BJ (cell line): ENCODE measurements at places on chromosomes 6 and 20. TPM values are rescaled to one million over a fixed set of nuclear protein-coding genes. Genes with fewer than 3 reads are reported as not detected.

Gene PRDM1
- 4.6 and 5.2 TPM in 2 replicates for polyA plus RNA-seq

Gene SYCP2L
- 0.04 TPM in 1 of 2 replicates, not detected in the other for polyA plus RNA-seq

Gene ARMC2
- 2.4 and 3.6 TPM in 2 replicates for polyA plus RNA-seq

Gene CABLES2
- 3.6 and 4.8 TPM in 2 replicates for polyA plus RNA-seq

DNA sequence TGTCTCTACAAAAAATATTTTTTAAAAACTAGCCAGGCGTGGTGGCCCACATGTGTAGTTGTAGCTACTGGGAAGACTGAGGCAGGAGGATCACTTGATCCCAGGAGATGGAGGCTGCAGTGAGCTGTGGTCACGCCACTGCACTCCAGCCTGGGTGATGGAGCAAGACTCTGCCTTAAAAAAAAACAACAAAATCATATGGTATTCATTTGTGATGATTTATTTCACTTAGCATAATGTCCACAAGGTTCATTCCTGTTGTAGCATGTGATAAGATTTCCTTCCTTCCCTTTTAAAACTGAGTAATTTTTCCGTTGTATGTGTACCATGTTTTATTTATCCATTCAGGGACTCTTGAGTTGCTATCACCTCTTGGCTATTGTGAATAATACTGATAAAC is 26.2 kb downstream of the TMEM170B start:
- no peak for DNase-seq

DNA sequence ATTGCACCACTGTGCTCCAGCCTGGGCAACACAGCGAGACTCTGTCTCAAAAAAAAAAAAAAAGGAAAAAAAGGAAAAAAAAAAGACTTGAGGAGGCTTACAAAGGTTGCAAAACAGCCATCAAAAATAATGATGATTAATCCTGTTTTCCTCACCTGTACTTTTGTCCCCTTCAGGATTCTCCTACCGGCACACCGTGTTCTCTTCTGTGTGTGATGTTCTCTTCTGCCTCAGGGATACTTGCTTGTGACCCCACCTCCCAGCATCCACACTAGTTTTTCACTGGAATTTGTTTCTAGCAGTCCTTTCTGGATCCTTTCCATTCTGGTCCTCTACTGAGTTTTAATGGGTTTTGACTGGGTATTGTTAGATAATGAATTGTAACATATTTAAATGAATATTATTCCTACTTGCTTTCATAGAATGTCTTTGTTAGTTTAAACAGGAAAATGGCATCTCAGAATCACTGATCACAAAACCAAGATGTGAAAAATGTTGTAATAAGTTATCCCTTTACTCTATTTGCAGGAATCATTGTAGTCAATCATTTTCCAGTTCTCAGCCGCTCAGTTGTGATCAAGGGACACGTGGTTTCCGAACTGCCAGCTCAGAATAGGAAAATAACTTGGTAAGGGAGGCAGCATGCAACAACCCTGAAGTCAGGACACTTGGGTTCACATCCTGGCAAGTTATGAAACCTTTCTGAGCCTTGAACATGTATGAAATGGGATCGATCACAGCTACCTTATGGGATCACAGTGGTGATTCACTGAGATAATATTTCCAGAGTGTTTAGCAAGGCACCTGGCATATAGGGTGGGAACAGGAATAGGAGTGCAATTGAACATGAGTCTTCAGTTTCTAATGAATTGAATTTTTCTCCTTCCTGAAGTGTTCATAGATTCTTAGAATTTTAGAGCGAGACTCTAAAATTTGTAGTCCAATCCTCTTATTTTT is 8.5 kb downstream of the C6orf89 start:
- no peak for DNase-seq

DNA sequence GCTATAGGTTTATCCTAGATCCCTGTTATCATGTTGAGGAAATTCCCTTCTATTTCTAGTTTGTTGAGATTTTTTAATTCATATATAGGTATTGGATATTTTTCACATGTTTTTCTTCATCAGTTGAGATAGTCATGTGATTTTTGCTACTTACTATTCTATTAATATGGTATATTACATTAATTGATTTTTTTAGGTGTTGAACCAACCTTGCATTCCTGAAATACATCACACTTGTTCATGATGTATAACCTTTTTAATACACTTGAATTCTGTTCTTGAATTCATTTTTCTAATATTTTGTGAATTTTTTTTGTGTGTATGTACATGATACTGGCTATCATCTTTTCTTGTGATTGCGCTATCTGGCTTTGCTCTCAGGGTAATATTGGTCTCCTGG is 25.5 kb upstream of the CAP2 start:
- no peak for DNase-seq
